ENCODE measurements at places on chromosomes 16 and 17.
A peak's percentile ranks its signal among the peaks of the same experiment; 100 is the strongest.

DNA sequence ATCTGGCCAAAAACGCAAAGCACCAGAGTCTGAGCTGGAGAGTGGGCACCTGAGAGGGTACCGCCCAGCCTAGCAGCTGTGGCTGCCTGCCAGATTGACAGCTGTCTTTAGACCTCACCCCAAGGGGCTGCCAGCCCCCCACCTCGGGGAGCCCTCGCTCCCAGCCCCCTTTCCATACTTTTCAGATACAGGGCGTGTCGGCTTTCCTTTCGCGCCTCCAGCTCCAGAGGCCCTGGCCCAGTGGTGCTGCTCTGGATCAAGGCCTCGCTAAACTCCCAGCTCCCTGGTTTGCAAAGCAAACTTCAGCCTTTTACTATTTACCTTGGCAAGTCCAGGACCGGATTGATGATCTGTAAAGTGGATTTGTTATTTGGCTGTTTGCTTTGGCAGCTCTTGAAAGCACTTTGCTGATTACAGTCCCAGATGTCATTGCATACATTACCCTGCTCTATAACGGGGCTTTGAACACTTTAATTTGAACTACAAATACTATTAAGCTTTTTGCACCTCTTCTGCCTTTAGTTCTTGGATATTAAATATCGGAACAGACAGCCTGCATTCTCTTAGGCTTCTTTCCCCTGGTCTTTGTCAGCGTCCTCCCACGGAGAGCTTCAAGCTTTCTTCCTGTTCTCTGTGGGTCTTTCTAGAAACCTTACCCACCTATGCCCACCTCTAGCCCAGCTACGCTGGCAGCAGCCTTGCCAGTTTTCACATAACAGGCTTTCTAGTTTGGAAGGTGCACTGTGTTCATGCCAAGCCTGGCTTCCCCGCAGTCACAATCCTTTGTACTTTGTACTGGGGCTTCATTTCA, 63.6 kb upstream of the TBX2 start:
- no peak for DNase-seq

- no peak for DNase-seq
These were observed 47.9 kb downstream of the SLC6A4 start for GRCh38 chr17:30187573-30187972.

GRCh38 chr16:48535369-48535787, 74.6 kb downstream of the N4BP1 start:
- DNase-seq: no peak

DNA sequence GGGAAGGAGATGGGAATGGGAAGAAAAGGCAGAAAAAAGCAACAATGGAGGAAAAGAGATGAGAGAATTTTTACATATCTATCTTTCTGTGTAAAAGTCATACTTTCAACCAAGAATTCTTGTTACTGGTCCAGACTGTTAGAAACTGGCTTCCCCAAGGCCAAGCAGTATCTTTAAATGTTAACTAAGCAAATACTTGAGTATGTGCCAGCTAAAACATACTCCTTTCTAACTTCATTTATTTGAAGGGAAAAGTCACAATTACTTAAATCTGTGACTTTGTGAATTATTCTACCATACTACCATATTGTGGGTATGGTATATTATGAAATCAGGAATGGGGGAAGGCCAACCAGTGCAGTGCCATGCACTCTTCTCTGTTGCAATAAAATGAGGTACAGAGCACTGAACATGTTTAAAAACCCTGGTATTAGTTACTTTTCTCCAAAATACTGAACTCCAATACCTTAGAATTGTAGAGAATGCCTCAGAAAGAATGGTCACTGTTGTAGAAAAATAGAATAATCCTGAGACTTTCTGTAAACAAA, 92.3 kb upstream of the C17orf78 start:
- no peak for DNase-seq

- DNase-seq: no peak
These were observed 113.0 kb downstream of the MYO1D start for GRCh38 chr17:32763855-32764439.

- no peak for DNase-seq
These were observed 259.4 kb upstream of the AXIN2 start for GRCh38 chr17:65820811-65821210.

DNA sequence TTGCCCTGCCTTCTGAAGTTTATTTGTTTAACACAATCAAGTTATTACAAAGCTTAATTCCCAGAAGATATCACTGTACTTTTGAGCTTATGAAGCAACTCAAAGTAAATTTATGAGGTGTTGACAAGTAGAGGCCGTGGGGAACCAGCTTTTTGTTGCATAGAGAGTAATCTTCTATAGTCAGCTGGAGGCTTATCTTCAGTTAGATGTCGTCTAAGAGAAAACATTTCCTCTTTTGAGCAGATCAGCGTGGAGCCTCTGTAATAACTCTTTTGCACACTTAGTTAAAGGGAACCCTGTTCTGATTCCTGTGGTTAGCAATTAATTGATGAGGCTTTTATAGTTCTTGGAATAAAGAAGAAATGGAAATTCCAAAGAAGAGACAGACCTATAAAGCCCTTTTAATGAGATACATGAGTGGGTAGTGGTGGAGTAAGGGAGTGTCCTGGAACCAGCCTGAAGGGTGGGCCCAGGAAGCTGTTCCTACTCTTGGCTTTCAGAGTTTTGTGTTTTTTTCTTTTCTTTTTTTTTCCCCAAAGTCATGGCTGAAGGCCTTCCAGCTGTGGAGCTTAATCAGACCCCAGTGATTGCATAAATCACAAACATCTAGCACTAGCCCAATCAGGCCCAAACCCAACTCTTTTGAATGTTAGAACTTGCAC, 28.9 kb upstream of the MAP3K14 start:
- DNase-seq: no peak

GRCh38 chr17:44910231-44911106, 4.8 kb downstream of the GFAP start:
- DNase-seq: no peak

DNA sequence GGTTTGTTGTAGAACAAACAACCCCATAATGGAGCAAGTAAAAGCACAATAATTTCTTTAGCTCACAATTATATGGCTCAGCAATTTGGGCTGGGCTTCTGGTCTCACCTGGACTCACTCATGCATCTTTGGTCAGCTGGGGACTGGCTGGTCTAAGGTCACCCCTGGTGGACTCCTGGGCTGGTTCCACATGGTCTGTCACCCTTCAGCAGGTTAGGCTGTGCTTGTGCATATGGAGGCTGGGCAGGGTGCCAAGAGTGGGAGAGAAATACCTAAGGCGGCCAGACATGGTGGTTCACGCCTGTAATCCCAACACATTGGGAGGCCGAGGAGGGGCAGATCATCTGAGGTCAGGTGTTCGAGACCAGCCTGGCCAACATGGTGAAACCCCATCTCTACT, 27.0 kb upstream of the SMURF2 start:
- DNase-seq: no peak

GRCh38 chr17:32253117-32253611, 12.5 kb upstream of the RHBDL3 start:
- peak; percentile 27 for DNase-seq

DNA sequence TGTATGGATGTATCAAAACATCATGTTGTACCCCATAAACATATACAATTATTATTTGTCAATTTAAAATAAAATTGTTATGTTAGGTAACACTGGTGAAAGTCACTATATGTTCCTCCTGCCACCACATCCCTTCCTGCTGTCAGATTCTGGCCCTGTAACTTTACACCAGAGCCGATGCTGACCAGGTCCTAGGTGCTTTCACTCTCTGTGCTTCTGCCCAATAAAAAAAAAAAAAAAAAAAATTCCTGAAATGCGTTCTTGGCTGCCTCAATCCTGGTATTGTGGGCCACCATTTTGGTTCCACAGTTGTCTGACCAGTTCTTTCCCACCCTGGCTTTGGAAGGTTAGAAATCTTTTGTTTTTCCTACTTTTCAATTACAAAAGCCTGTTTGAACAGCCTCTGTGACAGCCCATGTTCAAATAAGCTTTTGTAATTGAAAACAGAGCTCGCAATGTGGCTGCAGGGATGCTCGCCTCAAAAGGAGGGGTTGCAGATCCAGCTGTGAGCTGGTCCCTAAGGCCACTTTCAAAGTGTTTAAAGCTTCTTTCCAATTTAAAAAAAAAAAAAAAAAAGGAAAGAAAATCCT, 831.0 kb upstream of the EEF2KMT start:
- DNase-seq: no peak

All from stimulated activated naive CD4-positive, alpha-beta T cell (primary cell).